Omental fat pad (tissue), 4 donors: ENCODE measurements at places on chromosomes 7 and 10. TPM values are rescaled to one million over a fixed set of nuclear protein-coding genes. Genes with fewer than 3 reads are reported as not detected.

DNA sequence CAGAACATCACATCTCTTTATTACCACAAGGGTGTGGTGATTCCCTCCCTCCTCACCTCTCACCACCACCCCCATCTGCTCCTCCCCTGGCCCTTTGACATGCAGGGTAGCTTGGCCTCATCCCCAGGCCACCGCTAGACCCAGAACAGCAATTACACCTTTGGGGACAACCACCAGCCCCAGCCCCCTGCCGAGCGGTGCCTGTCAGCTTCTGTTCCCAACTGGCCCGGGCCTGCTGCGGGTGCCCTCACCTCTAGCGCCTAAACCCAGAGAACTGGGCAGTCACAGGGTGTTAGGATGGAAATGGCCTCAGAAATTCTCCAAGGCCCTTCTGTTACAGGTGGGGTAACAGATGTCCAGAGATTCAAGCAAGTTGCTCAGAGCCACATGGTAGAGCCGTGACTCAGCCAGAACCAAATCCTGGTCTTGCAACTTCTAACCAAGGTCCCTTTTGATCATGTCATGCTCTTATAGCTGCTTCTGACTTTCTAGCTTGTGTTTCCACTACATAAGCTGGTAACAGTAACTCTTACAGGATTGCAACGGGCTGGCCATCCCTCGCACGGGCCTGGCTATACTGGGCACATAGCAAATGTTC lies 78.0 kb downstream of the PRKAG2 start:
- no peak for DNase-seq

DNA sequence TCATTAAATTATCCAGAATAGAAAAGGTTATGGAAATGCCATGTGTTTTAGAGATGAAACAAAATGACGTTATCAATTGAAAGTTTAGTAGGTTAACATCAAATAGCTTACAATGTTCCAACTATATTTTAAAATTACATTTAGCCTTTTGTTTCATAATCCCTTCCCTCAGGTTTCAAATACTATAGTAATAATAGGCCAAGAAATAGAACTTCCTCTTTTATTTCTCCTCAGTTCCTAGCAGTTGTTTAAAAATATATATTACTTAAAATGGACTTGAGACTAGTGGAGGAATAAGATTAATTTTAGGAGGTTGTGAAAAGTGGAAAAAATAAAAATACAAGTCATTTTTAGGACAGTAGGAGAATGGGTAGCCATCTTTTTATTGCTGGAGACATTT lies 16.4 kb upstream of the PDSS1 start:
- no peak for DNase-seq

DNA sequence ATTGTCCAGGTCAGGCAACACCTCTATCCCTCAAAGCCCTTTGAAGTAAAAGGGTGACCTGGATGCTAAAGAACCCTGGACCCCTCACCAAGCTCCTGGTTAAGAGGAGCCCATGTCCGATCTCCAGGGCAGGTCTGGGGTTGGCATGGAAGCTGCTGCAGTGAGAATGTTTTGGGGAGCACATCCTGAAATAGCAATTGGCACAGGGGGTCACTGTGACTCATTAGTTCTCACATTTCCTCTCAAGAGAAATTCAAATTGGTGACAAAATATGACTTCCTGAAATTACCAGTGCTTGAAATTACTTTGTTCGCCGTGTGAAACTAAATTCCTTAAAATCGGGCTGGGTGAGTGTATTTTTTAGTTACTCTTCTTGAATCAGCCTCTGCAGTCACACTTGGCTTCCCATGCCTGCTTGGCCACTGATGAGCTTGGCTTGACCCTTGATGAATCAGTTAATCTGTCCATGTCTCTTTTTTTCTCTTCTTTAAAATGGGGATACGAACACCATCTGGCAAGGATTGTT lies 18.8 kb upstream of the ARHGAP22 start:
- DNase-seq: no peak

The ANXA8 gene
- 61.8 TPM for total RNA-seq

The FEZF1 gene
- total RNA-seq: not detected

DNA sequence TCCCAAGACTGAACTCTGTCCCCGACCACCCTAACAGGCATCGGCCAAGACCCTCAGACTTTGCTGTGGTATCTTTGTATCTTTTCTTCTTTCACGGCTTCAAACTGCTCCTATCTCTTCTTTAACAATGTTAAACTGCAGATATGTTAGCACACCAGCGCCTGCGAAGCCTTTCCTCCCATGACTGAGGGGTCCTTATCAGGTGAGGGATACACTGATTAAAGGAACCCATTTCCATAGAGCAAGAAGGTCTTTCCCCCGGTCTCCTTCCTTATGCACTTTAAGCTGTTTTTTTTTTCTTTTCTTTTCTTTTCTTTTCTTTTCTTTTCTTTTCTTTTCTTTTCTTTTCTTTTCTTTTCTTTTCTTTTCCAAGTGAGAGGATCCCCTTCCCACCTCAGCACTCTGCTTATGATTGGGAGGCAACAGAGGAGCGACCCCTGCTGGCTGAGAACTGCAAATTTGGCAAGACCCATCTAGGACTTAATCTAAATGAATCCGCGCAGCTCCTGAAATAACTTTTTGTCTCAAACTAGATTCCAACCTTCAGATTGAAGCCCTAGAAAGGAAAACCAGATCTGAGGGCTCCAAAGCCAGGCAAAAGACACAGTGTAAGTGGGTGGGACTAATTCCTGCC lies 109.9 kb downstream of the ITGB8 start:
- DNase-seq: no peak
